ENCODE measurements at places on chromosomes 7 and 10.
A peak's percentile ranks its signal among the peaks of the same experiment; 100 is the strongest.

DNA sequence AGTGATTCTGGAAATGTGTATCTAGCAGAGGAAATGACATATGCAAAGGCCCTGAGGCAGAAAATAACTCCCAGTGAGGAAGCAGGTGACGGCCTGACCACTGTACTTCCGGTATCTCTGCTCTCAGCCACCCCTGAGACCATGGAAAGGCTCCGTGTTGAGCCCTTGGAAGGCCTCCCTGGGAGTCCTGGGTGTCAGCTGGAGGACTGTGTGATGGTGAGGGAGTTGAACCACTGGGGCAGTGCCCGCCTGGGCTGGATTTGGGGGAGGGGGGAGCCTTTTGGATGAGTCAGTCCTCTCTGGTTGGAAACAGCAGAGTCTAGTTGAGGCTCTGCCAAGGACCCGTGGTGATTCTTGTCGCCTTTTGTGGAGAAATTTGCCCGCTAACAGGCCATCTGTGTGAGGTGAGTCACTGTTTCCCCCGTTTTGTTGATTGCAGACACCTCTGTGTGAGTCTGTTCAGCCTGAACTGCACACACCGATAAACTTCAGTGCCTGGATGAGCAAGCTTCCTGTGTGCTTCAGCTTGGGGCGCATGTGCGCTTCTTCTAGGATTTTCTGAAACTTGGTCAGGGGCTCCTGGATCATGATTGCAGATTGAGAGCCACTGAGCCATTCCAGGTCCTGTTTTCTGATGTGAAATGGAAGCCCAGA lies 98.6 kb downstream of the GRK5 start:
- peak; percentile 53 for DNase-seq
- no peaks in the 10 kb centered on the region for H3K4me1 ChIP-seq
- no peaks in the 10 kb centered on the region for H3K36me3 ChIP-seq
- H3K27me3 ChIP-seq = no peaks in the 10 kb centered on the region
- H3K4me3 ChIP-seq = no peak overlapping the region

GRCh38 chr10:68301301-68301700 lies 30.6 kb upstream of the HNRNPH3 start:
- H3K4me1 ChIP-seq = no peaks in the 10 kb centered on the region
- H3K36me3 ChIP-seq = no peaks in the 10 kb centered on the region
- no peak for DNase-seq
- H3K27me3 ChIP-seq = no peaks in the 10 kb centered on the region
- H3K27ac ChIP-seq = no peak overlapping the region
- H3K4me3 ChIP-seq = no peak overlapping the region

DNA sequence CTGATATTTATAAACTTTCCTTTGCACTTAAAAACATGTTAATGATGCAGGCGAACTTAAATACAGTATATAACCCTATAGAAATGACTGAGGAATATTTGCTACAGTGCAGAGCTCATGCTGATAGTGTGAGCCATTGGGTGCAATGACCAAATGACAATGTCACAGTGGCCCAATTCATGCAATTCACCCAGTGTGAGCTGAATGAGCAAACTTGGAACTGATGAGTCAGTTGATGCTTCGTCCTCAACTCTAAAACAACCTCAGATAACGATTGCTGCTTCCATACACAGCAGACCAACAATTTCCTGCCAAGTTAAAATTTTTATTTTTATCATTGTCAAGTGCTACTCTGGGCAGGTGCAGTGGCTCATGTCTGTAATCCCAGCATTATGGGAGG lies 12.1 kb upstream of the ZC3HAV1L start:
- no peak overlapping the region for H3K4me3 ChIP-seq
- no peaks in the 10 kb centered on the region for H3K4me1 ChIP-seq
- no peak overlapping the region for H3K27ac ChIP-seq
- no peak for DNase-seq

GRCh38 chr7:47940088-47941013 lies 7.9 kb downstream of the PKD1L1 start:
- H3K36me3 ChIP-seq = no peaks in the 10 kb centered on the region
- H3K27ac ChIP-seq = no peak overlapping the region
- no peaks in the 10 kb centered on the region for H3K27me3 ChIP-seq
- H3K4me3 ChIP-seq = no peak overlapping the region

GRCh38 chr10:35318551-35318950 lies 17.8 kb upstream of the CCNY start:
- H3K4me3 ChIP-seq = no peak overlapping the region
- no peaks in the 10 kb centered on the region for H3K36me3 ChIP-seq
- DNase-seq = no peak

DNA sequence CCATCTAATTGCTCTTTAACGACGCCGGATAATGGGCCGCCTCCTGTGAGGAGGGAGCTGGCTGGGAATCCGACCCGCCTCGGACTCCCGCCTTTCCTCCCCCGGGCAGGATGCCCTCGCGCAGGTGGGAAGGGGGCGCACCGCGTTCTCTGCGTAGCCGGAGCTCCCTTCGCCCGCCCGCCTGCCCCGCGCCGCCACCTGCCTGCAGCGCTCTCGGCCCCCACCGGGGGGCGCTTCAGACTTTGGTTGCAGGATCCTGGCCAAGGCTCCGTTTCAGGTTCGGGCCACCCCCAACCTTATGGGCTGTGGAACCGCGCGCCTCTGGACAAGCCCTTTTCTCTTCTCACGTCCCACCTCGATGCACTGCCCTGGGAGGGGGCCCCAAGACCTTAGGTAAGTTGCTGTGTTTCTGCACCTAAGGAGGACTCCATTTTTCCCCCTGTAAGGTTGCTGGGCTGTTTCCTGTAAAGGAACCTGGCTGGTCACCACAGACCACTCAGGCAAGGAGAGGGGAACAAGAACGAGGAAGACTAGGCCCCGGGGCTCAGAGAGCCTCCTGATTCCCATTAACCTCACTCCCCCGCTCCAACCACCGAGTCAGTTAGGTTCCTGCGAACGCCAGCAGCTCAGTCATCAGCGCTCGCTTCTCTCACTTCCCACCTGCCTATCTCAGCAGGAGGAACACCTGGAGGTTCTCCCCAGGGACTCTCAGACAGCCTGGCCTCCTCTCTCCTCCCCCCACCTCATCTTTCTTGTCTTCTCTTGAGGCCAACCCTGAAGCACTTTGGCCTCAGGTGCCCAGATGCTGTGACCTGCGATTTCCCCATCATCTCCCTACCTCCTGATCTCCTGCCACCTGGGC lies 11.3 kb upstream of the KAZALD1 start:
- peaks cover 3% of the 10 kb centered on the region for H3K4me1 ChIP-seq
- no peak overlapping the region for H3K27ac ChIP-seq
- H3K36me3 ChIP-seq = no peaks in the 10 kb centered on the region
- no peak overlapping the region for H3K4me3 ChIP-seq
- peak; percentile 76 for DNase-seq

GRCh38 chr7:151143261-151144015 lies 24.1 kb downstream of the GBX1 start:
- H3K27me3 ChIP-seq = no peaks in the 10 kb centered on the region
- H3K4me1 ChIP-seq = peaks cover 6% of the 10 kb centered on the region
- H3K4me3 ChIP-seq = no peak overlapping the region
- no peak overlapping the region for H3K27ac ChIP-seq

GRCh38 chr10:87860156-87860795 lies 3.1 kb downstream of the KLLN start:
- H3K4me1 ChIP-seq = no peaks in the 10 kb centered on the region
- no peaks in the 10 kb centered on the region for H3K36me3 ChIP-seq
- no peak overlapping the region for H3K4me3 ChIP-seq

GRCh38 chr7:113392421-113392820 lies 274.1 kb upstream of the SMIM30 start:
- H3K27me3 ChIP-seq = no peaks in the 10 kb centered on the region
- peaks cover 9% of the 10 kb centered on the region for H3K4me1 ChIP-seq
- H3K4me3 ChIP-seq = no peak overlapping the region
- H3K36me3 ChIP-seq = no peaks in the 10 kb centered on the region

DNA sequence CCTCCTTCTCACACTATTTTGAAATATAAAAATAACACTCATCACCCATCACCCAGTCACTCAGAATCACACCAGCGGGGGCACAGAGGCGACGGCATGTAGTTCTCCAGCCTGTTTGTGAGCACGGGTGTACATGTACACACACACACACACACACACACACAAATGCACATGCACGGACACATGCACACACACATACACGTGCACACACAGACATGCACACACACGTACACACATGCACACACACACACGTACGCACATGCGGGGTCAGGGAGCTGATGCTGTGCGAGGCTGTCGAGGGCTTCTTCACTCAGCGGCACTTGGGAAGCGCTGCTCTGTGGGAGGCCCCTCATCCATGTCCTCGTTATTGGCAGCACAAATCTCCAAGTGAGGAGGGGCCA lies 178.8 kb downstream of the ELFN1 start:
- DNase-seq = no peak
- peaks cover 4% of the 10 kb centered on the region for H3K4me1 ChIP-seq
- no peak overlapping the region for H3K27ac ChIP-seq
- H3K36me3 ChIP-seq = no peaks in the 10 kb centered on the region

- no peak overlapping the region for H3K4me3 ChIP-seq
- no peak overlapping the region for H3K27ac ChIP-seq
- H3K36me3 ChIP-seq = no peaks in the 10 kb centered on the region
- H3K27me3 ChIP-seq = no peaks in the 10 kb centered on the region
- no peaks in the 10 kb centered on the region for H3K4me1 ChIP-seq
Measured at GRCh38 chr10:126734967-126735366, 64.5 kb upstream of the C10orf90 start.

- H3K27me3 ChIP-seq = no peaks in the 10 kb centered on the region
- DNase-seq = no peak
- H3K4me1 ChIP-seq = no peaks in the 10 kb centered on the region
- H3K36me3 ChIP-seq = no peaks in the 10 kb centered on the region
Measured at GRCh38 chr10:89640241-89640640, 4.8 kb downstream of the PANK1 start.

DNA sequence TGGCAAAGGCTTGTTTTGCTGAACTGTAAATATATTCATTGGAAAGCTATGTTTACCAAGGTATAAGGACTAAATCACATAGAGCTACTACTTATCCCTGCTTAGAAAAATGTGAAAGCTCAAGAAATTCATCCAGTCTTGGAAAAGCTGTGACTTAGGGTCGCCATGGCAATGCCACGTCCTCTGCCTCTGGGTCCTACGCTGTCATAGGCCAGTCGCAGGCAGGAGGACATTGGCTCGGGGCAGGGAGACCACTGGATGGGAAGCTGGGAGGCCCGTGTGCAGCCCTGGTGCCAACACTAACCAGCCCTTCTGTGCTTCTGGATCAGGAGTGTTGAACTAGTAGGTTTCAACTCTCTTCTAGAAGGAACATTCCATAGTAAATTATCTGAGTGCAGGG lies 67.3 kb upstream of the PDZD8 start:
- H3K4me3 ChIP-seq = no peak overlapping the region
- no peaks in the 10 kb centered on the region for H3K36me3 ChIP-seq
- no peaks in the 10 kb centered on the region for H3K27me3 ChIP-seq

- H3K36me3 ChIP-seq = no peaks in the 10 kb centered on the region
- DNase-seq = no peak
- H3K27me3 ChIP-seq = no peaks in the 10 kb centered on the region
- peaks cover 2% of the 10 kb centered on the region for H3K4me1 ChIP-seq
Measured at GRCh38 chr10:113169853-113170460, 219.9 kb downstream of the TCF7L2 start.

- H3K27me3 ChIP-seq = no peaks in the 10 kb centered on the region
- H3K36me3 ChIP-seq = no peaks in the 10 kb centered on the region
- no peak for DNase-seq
- no peak overlapping the region for H3K4me3 ChIP-seq
- peaks cover 6% of the 10 kb centered on the region for H3K4me1 ChIP-seq
- no peak overlapping the region for H3K27ac ChIP-seq
Measured at GRCh38 chr10:44960482-44961229, 1.1 kb downstream of the RASSF4 start.

GRCh38 chr10:34593374-34593890 lies 221.7 kb downstream of the PARD3 start:
- H3K4me3 ChIP-seq = no peak overlapping the region
- H3K4me1 ChIP-seq = peaks cover 5% of the 10 kb centered on the region
- H3K27me3 ChIP-seq = no peaks in the 10 kb centered on the region
- no peak for DNase-seq
- H3K27ac ChIP-seq = no peak overlapping the region

DNA sequence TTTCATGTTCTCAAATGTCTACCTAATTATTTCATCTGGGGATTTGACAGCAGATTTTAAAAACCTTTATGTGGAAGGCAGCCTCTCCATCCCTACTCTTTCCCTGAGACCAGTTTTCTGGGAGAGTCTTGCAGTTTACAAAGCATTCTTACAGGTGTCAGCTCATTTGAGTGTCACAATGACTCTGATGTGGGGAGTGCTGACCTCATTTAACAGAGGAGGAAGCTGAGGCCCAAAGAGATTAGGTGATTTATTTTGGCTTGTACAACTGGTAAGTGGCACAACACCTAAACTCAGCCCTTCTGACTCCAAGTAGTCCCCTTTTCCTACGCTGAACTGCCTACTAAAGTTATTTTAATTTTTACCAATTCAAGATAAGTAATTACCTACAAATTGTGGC lies 33.3 kb upstream of the MAT1A start:
- peak; percentile 22 for DNase-seq
- H3K36me3 ChIP-seq = no peaks in the 10 kb centered on the region
- no peaks in the 10 kb centered on the region for H3K4me1 ChIP-seq
- H3K4me3 ChIP-seq = no peak overlapping the region
- H3K27ac ChIP-seq = no peak overlapping the region
- H3K27me3 ChIP-seq = no peaks in the 10 kb centered on the region

DNA sequence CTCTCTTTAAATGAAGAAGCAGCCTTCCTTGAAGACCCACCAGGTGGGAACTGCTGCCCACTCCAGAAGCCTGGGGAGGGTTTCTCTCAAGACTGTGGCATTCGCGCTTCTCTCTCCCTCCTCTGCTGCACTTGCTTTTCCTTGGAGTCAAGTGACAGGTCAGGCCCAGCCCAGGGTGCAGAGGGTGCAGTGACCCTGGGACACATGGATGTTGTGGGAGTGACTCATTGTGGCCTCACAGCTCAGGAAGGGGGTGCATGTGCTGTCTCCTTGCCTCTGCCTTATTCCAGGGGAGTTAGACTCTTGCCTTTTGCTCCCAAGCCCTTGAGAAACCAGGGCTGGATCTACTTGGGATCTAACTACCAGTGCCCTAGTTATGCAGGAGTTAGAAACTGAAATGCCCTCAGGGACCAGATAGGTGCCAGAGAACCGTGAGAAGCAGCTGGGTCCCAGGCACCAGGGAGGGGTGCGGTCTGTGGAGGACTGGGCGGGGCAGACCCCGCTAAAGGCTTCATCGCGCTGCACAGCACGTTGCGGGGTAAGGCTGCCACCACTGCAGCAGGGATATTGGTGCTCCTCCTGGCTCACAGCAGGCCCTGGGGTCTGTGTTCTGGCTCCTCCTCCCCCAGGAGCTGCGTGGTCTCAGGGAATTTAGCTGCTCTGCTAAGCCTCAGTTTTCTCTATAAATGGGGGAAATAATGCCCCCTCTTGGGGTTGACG lies 11.4 kb downstream of the FAM241B start:
- no peak overlapping the region for H3K4me3 ChIP-seq
- no peak overlapping the region for H3K27ac ChIP-seq
- H3K4me1 ChIP-seq = peaks cover under 1% of the 10 kb centered on the region

- H3K4me3 ChIP-seq = no peak overlapping the region
- no peak for DNase-seq
- H3K4me1 ChIP-seq = no peaks in the 10 kb centered on the region
- no peaks in the 10 kb centered on the region for H3K36me3 ChIP-seq
- no peak overlapping the region for H3K27ac ChIP-seq
Measured at GRCh38 chr7:46349490-46349889, 428.4 kb upstream of the IGFBP3 start.

GRCh38 chr7:137981668-137982067 lies 20.2 kb downstream of the CREB3L2 start:
- H3K4me1 ChIP-seq = no peaks in the 10 kb centered on the region
- H3K4me3 ChIP-seq = no peak overlapping the region
- H3K27me3 ChIP-seq = no peaks in the 10 kb centered on the region

Measured in mesendoderm (in vitro differentiated cells).